ENCODE measurements at places on chromosomes 12 and 14.

GRCh38 chr14:103384450-103385151 is 614 bp upstream of the MARK3 start:
- no peak for DNase-seq

DNA sequence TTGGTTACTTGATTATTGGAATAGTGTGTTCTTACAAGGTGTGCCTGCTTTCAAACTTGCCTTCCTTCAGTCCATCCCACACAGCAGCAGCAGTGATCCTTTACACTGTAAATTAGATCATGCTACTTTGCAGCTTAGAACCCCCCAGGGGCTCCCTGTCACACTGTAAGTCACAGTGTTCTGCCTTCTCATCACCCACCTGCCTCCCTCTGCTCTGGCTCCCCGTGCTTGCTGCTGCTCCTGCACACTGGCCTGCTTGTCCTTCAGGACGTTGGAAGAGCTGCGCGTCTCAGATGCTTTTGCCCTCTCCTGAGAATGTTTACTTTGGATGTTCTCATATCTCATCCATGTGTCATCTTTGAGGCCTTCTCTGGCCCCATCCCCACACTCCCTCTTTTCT is 27.3 kb downstream of the ZC3H14 start:
- DNase-seq: no peak

GRCh38 chr12:24668563-24668962 is 280.3 kb downstream of the BCAT1 start:
- DNase-seq: no peak

DNA sequence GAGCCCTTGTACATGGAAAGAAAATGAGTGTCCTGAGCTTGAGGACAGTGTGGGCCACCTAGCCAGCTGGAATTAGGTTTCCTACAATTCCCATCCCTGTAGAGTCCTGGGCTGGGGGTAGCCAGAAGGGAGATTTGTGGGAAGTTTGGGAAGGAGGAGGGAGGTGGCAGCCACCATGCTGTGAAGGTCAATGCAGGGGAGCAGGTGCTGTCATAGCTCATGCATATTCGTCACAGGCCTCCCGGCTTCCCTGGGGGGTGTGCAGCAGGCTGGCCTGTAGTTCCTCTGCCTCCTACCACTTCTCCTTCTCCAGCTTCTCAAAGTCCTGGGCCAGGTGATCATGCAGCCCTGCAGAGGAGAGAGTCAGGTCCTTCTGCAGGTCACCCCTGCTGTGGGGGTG is 121.3 kb downstream of the TBX3 start:
- DNase-seq: no peak

DNA sequence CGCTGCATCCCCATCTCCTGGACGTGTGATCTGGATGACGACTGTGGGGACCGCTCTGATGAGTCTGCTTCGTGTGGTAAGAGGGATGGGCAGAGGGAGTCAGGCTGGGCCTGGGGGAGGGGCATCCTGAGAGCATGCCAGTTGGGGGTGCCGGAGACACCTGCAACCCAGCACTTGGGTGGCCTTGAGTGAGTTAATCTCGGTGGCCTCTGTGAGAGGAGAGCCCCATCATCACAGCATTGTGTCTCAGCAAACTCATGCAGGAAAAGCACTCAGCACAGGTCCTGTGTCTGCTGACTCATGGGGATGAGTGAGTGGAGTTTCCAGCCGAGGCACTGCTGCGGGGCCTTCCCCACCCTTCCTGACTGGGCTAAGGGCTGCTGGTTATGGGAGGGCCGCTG is 19.6 kb upstream of the LRP1-AS start:
- peak; percentile 69 for DNase-seq

DNA sequence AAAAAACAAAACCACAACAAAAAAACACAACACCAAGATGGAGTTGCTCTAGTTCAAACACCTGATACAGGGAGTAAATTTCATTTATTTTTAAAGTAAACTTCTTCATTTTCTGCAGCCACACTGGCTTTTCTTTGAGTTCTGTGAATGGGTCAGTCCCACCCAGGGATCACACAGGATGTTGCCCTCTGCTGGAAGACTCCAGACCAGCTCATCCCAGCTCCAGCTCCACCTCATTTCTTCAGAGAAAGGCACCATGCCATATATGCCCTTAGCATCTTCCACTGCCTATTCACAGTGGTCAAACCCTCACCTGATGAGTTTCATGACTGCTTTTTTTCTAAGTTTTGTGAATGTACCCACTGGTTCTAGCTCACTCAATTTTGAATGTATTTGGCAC is 8.0 kb downstream of the GLIPR1 start:
- DNase-seq: peak; percentile 42

DNA sequence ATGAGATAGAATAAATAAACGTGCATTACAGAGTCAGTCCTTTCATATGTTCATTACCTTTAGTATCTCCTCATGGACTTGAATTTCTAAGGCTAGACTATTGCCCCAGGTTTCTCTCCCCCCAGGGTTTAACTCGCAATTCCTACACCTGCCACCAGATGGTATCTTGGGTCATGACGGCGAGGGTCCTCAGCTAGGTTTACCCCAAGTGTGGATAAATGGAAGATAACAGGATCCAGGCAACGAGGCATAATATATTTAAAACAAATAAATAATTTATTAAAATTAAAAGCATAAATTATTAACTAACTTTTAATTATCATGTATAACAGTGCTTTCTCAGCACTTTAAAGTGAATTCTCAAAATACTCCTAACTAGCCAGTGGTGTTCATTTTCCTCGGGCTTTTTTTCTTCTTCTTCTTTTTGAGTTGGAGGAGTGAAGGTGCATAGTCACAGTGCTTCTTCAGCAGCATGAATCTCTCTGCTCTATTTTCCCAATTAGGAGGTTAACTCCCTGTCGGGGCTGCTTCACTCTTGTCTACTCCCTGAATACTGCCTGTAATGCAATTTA is 243.5 kb upstream of the CAND1 start:
- DNase-seq: peak; percentile 24

GRCh38 chr12:13197526-13198143 is 1.1 kb downstream of the EMP1 start:
- DNase-seq: peak; percentile 40

GRCh38 chr14:96158735-96159134 is 45.9 kb upstream of the BDKRB2 start:
- DNase-seq: no peak

DNA sequence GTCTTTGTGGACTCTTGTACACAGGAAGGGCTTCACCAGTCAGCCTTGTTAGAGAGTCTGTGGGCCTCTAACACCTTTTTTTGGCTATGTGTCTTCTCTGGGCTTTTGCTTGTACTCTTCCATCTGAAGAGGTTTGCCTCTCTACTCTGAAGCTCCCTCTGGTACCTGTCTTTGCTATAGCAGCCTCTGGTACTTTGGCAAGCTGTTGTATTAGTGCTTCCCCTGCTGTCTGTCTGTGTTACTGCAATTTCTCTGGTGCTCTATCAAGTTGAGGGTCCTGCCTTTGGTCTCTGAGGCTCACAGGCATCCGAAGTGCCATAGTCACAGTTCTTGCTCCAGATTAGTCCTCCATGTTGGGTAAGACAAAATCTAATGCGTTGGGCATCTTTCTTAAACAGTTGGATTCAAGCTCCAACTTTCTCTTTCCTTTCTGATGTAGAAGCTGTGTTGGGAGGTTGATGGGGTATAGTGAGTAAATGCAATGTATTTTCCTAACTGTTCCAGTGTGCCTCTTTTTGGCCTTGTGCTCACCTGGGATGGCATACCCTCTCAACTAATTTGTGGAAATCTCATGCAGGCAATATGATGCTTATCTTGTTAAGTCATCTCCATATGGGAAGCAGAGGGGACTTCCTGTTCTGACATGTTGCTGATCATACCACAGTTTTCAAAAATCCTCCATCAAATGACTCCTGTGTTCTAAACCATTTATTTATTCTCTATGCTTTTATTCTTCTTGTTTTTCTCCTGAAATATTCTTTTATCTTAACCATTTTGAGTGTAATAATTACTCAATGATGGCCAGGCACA is 88.8 kb downstream of the ATF7IP start:
- DNase-seq: peak; percentile 28

GRCh38 chr12:78143717-78144116 is 313.0 kb downstream of the NAV3 start:
- DNase-seq: no peak

GRCh38 chr12:129184127-129184928 is 331.1 kb downstream of the GLT1D1 start:
- no peak for DNase-seq

DNA sequence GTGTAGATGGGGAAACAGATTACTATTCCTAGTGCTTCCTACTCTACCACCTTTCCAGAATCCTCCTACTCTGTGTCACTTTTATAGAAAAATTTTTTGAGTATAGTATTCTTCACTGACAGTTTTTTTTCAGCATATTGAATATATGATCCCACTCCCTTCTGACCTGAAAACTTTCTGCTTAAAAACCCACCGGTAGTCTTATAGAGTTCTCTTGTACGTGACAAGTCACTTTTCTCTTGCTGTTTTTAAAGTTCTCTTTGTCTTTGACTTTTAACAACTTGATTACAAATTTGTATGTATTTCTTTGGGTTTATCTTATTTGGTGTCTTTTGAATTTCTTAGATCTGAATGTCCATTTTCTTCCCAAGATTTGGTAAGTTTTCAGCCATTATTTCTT is 133.6 kb upstream of the SLC38A2 start:
- DNase-seq: no peak

- DNase-seq: no peak
Observed at GRCh38 chr12:34598352-34598827, 576.1 kb downstream of the ALG10 start.

DNA sequence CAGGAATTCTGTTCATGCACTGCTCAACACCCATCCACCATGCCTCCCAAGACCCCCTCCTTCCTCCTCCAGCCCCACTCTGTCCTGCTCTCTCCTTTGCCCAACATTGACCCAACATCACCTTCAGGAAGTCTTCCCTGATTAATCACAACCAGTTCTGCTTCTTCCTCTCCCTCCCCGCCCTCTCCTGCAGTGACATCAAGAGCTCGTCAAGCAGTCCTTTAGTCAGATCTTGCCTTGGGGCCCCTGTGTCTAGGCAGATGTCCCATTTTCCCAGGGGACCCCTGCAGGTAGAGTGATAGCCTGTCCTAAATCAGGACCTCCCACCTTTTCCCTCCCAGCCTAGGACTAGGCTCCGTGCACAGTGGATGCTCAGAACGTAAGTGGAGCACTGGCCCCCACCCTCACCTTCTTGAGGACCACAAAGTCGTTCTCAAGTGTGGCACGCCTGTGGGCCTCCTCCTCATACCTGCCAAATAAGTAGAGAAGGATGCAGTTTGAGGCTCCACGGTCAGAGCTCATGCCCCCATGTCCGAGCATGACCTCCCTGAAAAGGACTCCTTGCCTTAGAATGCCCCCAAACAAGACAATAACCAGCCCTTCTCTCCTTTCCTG is 2.3 kb downstream of the KRT78 start:
- no peak for DNase-seq

GRCh38 chr14:90452366-90452765 is 55.5 kb downstream of the CALM1 start:
- DNase-seq: no peak

DNA sequence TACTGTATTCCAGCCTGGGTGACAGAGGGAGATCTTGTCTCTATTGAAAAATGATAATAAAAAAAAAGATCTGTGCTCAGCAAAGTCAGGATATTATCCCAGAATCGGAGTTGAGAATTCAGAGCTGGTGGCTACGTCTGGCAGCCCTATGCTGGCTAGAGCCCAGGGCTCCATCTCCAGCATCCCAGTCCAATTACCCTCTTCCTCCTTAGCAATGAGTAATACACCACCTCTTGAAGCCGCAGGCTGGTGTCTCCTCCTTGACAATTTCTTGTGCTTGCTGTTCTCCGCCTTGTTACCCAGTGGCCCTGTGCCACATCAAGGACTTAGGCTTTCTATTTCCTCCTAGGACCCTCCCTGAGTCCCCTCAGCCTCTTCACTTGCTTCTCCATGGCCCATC is 38.4 kb upstream of the DDX11 start:
- peak; percentile 6 for DNase-seq

DNA sequence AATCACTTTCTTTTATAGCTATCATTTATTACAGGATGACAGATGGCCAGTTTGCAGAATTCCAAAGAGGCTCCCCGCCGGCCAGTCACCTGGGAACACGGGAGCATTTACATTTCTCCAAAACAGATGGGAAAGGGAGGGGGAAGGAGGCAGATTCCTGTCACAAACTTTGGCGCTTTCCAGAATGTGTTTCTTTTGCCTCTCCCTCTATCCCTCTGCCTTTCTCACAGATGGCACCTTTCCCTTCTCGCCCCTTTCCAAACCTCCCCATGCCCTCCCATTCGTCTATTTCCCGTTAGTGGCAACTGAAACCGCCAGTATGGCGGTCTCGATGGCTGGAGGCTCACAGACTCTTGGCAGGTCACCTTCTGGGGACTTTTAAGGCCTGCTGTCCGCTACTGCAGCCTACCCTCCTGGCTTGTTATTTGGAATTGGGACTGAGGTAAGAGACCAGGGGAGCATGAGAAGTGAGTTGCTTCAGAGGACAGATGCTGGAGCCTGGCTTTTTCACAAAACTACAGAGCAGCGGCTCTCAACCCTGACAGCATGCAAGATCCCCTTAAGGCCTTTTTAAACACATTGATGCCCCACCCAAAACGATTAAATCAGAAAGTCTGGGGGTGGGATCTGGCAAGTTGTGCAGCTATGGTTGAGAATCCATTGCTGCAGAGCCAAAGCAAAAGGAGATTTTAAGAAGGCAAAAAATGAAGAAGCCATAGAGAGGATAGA is 161.5 kb upstream of the VASH1 start:
- no peak for DNase-seq

DNA sequence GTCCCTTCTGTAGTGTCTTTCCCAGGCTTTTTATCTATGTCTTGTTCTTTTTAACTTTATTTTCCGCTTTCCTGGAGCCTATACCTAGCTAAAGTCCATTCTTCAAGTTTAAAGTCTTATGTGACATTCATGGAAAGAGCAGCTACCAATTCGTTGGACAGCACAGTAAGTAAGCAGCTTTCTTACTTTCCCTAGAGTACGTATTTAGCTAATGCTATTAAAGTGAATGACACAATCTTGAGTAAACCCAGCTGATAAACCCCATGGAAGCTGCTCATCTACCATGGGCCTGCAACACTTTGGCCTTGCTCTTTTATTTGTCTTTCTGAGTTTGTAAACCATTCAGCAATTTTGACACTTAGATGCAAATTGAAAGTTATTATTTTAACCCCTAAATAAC is 30.0 kb downstream of the ALX1 start:
- DNase-seq: no peak

GRCh38 chr12:122031342-122032216 is 9.9 kb downstream of the BCL7A start:
- peak; percentile 15 for DNase-seq

DNA sequence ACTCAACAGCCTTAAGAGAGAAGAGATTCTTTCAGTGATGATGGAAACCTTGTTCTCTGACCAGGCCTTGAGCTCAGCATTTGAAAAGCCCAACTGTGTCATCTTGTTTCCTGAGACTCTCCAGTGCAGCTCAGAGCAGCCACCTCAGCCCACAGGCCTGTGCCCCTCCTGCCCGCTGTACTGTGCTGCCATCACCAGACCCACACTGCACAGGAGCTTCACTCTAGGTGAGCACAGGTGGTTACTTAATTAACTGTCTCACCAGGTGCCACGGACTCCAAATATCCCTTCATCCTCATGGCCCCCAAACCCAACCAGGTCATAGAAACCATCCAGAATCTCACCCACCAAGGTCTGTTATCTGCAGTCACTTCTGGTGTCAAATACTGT is 51.3 kb downstream of the JAG2 start:
- no peak for DNase-seq

All from fibroblast of skin of right quadriceps (primary cell).